ENCODE measurements at places on chromosomes 2 and 18. TPM values are rescaled to one million over a fixed set of nuclear protein-coding genes. Genes with fewer than 3 reads are reported as not detected.
A peak's percentile ranks its signal among the peaks of the same experiment; 100 is the strongest.

GRCh38 chr18:3706279-3707097 is 256.5 kb downstream of the TGIF1 start:
- H3K27me3 ChIP-seq, result peaks cover 66% of the 10 kb centered on the region
- peaks cover 9% of the 10 kb centered on the region for H3K4me1 ChIP-seq
- H3K27ac ChIP-seq, result no peak overlapping the region
- no peak for DNase-seq
- no peak overlapping the region for H3K4me3 ChIP-seq

GRCh38 chr18:63286926-63287325 is 32.6 kb downstream of the BCL2 start:
- no peak for DNase-seq
- no peaks in the 10 kb centered on the region for H3K27me3 ChIP-seq

GRCh38 chr2:196913691-196914090 is 12.8 kb downstream of the PGAP1 start:
- H3K4me3 ChIP-seq, result no peak overlapping the region
- H3K27me3 ChIP-seq, result no peaks in the 10 kb centered on the region
- H3K27ac ChIP-seq, result peak overlapping the region; percentile 75
- H3K36me3 ChIP-seq, result peaks cover 2% of the 10 kb centered on the region

GRCh38 chr18:13713455-13714055 is 12.8 kb downstream of the FAM210A start:
- H3K4me3 ChIP-seq, result peak overlapping the region; percentile 12
- no peak for DNase-seq
- H3K27ac ChIP-seq, result no peak overlapping the region
- H3K4me1 ChIP-seq, result peaks cover 27% of the 10 kb centered on the region
- H3K27me3 ChIP-seq, result no peaks in the 10 kb centered on the region

The SULT1C4 gene
- not detected for total RNA-seq

Data from T-helper 17 cell (primary cell).